Upper lobe of left lung (tissue), 6 donors: ENCODE measurements at places on chromosomes 7 and 10.

- DNase-seq, result no peak
These were observed 506.8 kb upstream of the COBL start for GRCh38 chr7:51823437-51823836.

DNA sequence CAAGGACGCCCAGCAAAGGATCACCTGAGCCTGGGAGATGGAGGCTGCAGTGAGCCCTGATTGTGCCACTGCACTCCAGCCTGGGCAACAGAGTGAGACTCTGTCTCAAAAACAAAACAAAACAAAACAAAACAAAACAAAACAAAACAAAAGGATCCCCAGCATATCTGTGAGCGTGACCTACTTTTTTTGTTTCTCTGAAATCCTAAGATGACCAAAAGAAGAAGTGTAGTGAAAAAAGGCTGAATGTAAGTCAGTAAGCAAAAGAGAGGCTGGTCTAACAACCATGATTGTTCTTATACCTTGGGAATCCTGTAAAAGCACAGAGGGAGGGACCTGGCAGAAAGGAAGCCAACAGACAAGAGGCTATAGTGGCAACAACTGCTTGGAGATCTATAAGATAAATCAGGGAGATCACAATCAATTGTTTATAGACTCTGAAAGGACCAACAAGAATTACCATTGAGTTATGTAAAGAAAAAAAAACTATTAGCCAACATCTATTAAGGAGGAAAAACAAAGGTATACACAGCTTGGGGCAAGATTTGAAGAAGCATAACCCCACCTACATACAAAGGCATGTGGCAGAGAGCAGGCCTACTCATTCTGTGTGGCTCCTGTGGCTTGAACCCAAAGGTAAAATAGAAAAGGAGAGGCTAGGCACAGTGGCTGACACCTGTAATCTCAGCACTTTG, 255.2 kb upstream of the KLF14 start:
- DNase-seq, result no peak

DNA sequence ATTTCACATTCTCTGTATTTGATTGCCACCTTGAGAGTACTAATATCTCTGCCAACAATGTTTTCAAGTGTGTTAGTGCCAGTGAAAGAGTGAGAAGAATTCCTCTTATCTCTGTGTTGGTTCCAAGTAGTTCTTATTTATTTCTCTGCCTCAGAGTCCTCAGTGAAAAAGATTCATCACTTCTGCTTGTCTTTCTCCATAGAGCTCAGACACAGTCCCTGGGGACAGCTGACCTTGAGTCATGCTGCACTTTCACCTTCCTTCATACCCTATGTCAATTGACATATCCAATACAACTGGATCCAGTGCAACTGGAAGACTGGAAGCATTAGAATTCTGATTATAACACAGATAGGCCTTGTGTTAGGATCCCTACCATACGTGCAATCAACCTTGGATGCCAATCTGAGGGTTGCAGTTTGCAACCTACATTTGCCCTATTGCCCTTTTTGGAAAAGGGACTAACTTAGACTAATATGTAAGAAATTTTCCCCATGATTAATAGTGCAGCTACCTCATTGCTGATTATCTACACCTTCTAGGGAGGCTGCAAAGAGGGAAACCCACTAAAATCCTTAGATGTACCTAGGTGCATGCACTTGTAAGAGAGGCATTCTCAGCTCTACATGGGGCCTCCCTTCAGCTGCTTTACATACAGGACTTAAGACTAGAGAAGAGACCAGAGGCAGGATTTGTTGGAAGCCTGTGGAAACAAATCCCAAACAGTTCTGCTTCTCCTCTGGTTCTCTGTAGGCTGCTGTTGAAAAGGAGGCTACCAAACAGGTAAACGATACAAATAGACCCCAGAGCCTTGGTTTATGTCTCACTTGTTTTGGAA, 8.4 kb downstream of the IFIT2 start:
- DNase-seq, result no peak

DNA sequence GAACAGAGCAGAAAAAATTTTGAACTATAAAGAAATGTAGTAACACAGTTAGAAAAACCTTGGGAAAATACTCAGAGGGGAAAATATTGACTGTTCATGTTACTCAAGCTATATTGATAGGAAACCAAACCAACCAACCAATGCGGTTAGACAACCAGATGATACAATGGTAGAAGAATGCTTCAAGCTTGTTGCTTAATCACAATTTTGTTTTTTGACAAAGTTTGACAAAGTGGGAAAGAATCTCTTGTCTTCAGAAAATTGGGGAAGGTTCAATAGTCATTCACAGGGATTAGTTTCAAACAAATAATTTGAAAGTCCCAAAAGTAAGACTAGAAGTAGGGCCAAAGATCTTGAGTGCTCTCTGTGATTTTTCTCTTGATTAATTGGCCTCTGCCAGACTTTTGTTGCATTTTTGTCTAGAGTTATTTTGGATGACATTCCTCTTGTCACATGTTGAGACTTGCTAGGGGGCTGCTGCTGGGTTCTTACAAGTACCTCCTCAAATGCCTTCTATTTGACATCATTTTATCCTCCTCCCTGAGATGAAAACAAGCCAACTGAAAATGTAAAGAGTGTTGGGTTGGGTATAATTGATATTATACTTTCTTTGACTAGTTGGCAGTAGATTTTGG, 233.1 kb upstream of the PHYHIPL start:
- no peak for DNase-seq

- DNase-seq, result peak; percentile 31
These were observed 83.2 kb downstream of the AHCYL2 start for GRCh38 chr7:129308047-129308446.

DNA sequence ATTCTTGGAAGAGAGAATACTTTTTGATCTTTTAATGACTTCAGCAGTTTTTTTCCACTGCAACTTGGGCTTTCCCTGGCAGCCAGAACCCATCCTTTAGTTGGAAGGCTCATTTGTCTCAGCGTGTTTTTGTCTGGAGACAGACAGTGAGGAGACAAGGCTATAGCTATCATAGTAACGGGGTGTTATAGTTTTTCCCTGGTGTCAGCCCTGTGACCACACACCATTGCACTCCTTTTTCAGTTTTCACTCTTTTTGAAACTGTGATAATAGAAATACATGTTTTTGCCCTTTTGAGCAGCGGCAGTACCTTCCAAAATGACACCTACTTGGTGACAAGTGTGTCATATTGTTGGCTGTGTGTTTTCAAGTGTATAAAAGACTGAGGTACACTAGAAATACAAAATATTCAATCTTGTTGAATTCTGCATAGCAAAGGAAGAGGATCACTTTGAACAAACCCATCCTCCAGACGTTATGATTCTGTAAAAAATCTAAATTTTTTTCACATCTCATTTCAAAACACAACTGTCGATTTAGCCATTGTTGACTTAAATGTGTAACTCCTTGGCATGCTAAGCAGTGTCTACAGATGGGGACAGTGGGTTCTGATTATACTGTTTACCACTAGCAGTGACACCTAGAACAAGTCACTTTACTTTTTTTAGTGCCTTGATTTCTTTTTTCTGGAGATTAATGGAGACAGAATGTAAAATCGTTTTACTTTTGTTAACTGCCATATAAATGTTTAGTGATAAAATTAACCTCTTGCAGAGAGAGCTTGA, 130.1 kb downstream of the EXOC4 start:
- no peak for DNase-seq

DNA sequence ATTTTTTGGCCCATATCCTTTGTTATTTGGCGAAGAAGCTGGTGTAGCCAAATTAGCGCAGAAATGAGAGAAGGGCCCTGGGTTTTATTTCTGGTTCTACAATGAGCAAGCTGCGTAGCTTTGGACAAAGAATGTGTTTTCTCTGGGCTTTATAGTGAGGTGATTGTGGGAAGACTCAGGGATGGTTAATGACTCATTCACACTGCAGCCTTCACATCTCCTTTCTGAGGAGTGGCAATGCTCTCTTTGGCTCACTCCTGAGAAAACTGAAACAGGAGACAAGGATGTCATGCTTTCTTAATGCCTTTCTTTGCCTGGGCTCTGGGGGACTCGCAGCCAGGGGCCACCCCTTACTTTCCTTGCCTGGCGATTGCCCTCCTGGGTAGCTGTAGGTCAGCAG, 271.0 kb upstream of the PODXL start:
- DNase-seq, result no peak

DNA sequence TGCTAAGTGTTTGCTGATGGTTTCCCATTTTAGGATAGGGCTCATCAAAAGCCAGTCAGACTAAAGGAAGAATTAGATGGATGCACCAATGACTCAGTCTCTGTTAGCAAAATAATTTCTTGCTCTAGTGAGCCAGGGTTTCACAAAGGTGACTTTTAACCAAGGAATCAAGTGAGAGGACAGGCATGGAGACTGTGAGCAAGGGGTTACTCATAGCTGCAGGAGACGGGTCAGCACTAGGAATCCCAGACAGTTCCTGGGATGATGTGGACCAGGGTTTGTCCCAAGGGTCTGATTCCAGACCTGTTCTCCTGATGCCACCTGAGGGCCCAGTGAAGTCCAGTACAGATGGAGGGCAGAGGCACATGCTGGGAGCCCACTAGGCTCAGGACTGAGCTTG, 138.1 kb downstream of the NOC3L start:
- no peak for DNase-seq

DNA sequence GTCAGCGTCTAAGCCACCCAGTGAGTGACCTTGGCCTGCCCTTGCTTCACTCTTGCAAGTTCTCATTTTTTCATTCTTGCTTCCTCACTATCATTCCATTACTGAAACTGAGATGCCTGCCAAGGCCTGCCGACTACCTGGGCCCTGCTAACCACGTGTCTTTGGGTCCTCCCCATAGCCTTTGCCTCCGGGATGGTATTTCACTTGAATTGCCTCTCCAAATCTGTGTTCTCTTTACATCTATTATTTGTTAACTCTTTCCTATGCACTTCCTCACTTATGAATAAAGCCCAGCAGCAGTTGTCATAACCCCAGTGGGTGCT, 234.6 kb downstream of the SNX10 start:
- DNase-seq, result no peak

DNA sequence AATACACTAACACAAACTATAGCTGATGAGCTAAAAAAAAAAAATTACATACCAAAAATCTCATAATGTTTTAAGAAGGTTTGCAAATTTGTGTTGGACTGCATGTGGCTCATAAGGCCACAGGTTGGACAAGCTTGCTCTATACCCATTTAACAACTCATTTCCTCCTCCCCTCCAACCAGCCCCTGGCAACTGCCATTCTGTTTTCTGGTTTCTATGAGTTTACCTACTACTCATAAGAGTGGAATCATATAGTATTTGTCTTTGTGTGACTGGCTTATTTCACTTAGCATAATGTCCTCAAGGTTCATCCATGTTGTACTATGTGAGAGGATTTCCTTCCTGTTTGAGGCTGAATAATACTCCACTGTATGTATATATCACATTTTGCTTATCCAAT, 100.4 kb upstream of the ARHGAP21 start:
- DNase-seq, result no peak

- no peak for DNase-seq
These were observed 12.6 kb upstream of the NOC3L start for GRCh38 chr10:94375374-94375773.

- no peak for DNase-seq
These were observed 28.7 kb upstream of the NAMPT start for GRCh38 chr7:106313456-106313901.

- DNase-seq, result no peak
These were observed 5.2 kb downstream of the NEUROD6 start for GRCh38 chr7:31335161-31335856.

DNA sequence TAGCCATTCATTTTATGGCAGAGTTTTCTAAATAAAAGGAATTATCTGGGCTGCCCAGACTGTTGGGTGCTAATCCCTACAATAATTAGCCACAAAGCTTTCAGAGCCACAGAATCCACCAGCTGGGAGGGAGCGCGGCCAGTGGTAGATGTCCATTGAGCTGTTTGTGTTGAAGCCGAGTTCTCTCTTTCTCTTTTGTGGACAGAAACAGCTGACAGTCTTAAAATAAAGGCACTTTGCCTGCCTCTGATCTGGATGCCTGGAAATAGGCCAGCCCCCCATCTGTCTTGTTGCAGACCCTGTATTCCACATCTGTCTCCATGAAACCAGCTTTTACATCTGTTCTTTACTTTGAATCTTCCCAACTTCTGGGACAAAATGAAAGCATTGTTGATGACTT, 66.1 kb downstream of the MTPN start:
- DNase-seq, result no peak

DNA sequence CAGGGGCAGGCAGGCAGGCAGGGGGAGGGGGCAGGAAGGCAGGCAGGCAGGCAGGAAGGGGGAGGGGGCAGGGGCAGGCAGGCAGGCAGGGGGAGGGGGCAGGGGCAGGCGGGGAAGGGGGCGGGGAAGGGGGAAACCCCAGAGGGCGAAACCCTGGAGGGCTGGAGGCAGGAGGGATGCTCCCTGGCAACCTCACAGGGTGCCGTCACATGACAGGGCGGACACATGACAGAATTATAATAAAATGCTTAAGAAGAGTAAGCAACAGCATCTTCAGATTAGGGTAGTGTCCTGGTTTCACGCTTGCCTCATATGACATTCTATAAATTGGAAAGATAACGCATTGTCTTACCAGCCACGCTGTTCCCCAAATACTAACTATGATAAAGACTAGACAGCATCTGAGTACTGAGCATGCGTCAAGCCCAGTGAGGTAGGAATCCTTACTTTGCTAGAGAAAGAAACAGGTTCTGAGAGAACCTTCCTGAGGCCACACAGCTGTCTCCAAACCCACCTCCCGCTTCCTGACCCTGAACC, 131.6 kb downstream of the DIP2C start:
- DNase-seq, result no peak

GRCh38 chr7:23291957-23292560, 7.1 kb upstream of the MALSU1 start:
- peak; percentile 32 for DNase-seq

- DNase-seq, result no peak
These were observed 1235.3 kb downstream of the GATA3 start for GRCh38 chr10:9289811-9290210.

DNA sequence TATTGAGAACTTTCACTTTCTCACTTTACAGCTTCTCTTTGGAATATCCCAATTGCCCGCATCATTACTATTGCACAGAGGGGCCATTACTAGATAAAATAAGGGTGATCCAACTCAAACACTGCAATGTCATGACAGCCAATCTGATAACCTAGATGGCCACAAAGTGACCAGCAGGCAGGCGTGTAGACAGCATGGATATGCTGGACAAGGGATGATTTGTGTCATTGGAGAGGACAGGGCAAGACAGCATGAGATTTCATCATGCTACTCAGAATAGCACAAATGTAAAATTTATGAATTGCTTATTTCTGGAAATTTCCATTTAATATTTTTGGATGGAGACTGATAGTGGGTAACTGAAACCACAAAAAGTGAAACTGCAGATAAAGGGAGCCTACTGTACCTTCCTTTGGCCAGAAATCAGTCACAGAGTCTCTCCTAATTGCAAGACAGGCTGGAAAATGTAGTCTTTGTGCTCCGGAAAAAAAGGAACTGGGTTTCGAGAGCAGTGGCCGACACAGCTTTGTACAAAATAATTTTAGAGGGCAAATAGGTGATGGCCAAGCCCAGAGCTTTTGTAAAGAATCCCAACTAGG, 6.1 kb upstream of the GSDME start:
- no peak for DNase-seq
